ENCODE measurements at places on chromosomes 6 and 20.

- no peak for DNase-seq
These were observed 200 bp downstream of the ZBTB22 start for GRCh38 chr6:33317419-33317668.

GRCh38 chr6:18326001-18326400 is 61.1 kb upstream of the RNF144B start:
- DNase-seq: no peak

DNA sequence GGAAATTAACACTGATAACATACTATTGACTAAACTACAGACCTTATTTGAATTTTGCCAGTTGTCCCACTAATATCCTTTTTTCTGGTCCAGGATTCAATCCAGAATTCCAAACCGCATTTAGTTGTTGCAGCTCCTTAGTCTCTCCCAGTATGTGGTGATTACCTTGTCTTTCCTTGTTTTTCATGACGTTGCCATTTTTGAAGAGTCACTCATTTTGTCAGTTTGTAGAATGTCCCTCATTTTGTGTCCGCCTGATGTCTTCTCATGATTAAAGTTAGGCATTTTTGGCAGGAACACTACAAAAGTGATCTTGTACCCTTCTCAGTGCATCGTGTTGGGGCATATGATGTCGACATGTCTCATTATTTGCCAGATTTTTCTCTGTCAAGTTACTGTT is 33.1 kb downstream of the DTD1 start:
- DNase-seq: no peak

DNA sequence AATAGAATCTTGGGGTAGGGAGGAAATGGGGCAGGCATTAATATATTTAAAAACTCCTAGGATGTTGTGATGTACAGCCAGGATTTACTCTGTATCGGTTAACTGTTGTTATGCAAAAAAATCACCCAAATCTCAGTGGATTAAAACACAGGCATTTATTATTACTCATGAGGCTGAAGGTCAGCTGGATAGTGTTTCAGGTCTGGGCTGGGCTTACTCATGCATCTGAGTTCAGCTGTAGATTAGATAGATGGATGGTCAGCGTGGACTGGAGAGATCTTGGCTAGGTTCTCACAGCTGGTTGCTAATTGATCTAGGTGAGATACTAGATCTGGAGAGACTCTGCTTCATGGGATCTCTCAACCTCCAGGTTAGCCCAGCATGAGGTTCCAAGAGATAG is 131.4 kb downstream of the BTBD3 start:
- no peak for DNase-seq

GRCh38 chr20:2930538-2930937 is 57.3 kb downstream of the PTPRA start:
- no peak for DNase-seq

- DNase-seq: no peak
These were observed 13.6 kb upstream of the GATA5 start for GRCh38 chr20:62489186-62489931.

- DNase-seq: peak; percentile 16
These were observed 1.4 kb upstream of the KHDC1 start for GRCh38 chr6:73264446-73264845.

DNA sequence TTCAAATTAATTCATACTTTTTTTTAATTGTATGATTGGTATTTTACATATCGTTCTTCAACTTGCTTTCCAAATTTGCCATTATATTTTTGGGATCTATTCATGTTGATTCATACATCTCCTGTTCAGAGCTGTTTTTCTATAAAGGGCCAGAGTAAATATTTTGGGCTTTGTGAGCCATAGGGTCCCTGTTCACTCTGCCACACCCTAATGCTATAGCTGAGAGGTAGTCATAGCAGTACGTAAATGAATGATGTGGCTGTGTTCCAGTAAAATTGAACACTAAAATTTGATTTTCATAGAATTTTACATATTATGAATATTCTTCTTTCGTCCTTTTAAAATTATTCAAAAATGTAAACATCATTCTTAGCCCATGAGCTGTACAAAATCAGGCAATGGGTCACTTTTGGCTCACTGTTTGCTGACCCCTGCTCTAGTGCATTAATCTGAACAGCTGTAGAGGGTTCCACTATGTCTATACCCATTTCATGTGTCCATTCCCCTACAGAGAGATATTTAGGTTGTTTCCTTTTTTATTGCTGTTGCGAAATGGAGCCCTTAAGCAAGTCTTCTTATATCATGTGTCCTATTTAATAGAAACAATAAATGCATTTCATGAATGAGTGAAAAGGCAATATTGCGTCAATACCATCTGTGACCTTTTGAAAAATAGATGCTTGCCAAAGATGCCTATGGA is 136.4 kb upstream of the SALL4 start:
- no peak for DNase-seq

DNA sequence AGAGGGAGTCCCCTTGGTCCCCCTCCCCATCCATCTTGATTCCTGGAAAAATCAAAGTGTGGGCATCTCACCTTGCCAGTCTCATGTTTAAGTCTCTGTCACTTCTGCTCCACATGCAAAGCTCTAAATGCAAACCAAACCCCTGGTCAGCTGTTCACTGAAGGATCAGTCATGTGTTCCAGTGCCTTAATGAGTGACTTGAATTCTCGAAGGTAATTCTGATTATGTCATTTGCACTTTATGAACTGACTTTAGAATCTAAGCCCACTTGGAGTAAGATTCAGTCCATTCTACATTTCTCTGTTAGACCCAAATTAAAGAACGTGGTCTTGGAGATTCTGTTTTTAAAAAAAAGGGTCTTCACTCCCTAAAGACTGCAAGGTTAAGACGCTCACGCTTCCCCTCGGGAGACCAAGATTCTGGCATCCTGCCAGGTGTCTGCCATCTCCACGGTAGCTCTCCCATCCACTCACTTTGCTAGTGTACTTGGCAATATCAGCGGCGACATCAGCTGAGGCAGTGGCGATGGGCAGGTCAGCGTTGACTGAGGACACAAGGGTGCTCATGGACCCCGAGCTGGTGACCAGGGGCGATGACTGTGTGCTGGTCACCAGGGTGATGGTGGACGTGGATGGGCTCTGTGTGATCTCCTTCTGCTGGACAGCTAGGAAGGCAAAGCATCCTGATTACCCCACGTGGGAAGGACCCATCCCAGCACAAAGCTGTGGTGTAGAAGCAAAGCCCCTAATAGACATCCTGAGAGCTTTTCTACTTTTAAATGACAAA is 120.5 kb downstream of the ZMYND8 start:
- DNase-seq: no peak

DNA sequence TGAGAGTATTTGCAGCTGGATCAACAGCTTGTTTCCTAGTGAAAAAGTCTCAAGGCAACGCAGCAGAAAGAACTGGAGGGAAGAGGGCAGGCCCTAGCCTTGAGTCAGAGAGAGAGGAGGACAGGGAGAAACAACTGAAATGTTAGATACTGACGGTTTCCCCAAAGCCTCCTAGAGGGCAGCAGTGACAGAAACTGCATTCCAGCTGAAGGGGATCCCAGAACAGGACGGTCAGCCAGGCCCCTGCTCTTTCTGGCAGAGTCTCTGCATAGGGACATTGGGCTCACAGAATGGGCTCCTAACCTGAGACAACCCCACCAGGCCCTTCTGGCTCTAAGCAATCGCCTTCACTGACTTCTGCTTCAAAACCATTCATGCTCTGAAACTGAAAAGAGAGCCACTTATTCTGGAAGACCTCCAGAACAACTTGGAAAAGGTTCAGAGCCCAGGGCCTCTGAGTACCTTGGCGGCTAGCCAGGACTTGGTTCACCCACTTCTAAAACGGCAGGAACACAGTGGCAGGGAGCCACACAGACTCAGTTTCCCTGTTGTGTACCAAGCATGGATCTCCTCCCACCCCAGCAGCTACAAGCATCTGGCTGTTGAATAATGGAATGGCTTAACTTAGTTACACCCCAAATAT is 72.9 kb downstream of the PSMB1 start:
- no peak for DNase-seq

DNA sequence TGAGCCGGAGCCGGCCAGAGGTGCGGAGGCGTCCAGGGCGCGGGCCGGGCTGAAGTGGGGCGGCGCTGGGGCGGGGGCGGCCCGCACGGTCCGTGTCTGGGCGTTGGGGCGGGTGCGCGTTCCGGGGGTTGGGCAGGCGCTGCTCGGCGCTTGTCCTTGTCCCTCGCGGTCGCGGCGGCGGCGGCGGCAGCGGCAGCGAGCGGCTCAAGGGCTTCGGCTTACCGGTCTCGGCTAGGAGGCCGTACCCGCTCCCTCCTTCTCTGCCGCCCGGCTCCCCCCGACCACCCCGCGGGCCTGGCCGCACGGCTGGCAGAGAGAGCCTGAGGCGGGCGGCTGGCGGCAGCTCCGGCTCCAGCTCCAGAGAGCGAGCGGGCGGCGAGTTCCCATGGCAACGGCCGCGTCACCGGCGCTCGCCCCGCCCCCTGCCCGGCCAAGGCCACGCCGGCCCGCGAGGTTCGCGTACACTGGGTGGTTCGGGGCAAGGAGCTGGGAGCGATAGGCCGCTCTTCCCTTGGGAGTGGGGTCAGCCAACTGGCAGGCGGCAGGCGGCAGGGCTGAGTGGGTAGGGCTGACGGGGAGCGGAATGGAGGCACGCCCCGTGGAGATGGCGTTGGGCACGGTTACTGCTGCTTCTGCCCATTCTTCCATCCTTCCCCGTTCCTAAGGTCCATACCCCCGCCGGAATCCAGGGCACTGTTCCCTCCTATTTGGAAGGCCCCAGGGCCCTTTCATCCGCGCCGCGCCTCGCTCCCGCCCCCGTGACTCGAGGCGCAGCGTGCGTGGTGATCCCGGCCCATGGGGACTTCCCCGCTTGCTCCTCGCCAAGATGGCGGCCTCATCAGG is at the start of gene LRRC73:
Gene LRRC73, minus strand, starts transcription at position 363 of the 843 bp plus-strand sequence. CDS start 561 bp downstream, outside the sequence.
- peak; percentile 65 for DNase-seq

DNA sequence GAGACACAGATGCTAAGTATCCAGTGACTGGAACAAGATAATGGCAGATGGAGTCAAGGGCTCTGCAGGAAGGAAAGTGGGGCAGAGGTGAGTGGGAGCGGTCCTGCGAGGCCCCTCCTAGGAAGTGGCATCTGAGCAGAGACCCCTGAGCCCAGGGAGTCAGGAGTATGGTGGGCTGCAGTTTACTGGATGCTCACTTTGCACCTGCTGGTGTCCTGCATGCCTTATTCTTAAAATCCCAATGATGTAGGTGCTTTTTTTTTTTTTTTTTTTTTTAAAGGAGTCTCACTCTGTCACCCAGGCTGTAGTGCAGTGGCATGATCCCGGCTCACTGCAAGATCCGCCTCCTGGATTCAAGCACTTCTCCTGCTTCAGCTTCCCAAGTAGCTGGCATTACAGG is 5.6 kb downstream of the CEBPB start:
- no peak for DNase-seq

DNA sequence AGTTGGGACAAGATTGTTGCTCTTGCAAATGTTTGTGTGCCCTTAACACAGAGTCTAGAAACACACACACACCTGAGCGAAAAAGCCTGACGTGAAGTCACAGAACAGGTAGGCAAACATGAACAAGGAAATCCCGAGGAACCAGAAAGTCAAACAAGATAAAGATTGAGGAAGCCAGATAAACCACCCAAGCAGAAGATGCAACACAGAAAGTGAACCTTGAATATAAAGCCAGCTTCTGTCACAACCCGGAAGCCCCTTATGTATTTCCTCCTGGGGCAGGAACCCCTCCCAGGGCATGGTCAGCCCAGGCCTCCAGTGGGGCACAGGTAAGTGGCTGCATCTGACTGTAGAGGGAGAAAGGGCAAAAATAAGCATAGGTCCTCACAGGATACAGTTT is 158.2 kb upstream of the SUPT3H start:
- DNase-seq: no peak

DNA sequence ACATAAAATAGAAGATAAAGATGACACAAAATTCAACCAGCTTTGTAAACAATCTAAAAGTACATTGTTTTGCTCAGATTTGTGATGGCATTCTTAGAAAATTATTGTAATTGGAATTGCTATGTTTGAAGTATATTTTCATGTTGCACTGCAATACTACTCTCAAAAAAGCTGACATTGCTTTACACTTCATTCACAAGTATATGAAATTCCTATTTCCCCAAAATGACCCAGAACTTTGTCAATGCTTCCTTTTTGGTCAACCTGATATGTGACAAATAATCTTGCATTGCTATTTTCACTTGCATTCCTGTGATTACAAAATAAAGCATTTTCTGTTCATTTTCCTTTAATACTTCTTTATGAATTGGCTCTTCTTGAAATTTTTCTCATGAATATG is 104.1 kb upstream of the BMP5 start:
- no peak for DNase-seq

DNA sequence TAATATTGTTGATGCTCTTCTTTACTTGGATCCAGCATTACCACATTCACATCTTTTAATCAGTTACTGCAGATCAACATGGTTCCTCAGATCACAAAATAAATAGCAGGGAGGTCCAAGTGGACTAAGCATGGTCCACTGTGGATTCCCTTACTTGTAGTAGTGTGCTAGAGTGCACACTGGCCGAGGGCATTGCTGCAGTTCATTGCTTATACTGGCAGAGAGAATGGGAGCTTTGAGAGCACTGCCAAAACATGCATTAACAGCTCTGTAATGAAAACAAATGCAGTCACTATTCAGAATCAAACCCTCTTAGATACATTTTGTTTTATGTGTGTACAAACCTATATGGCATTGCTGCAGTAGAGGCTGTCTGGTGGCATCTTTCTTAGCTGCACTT is 471.5 kb downstream of the CD109 start:
- DNase-seq: no peak

GRCh38 chr6:84785671-84786070 is 21.3 kb upstream of the TBX18 start:
- no peak for DNase-seq

GRCh38 chr20:48959899-48960550 is 38.5 kb downstream of the ARFGEF2 start:
- no peak for DNase-seq

GRCh38 chr6:103047567-103047966 is 1654.1 kb downstream of the GRIK2 start:
- no peak for DNase-seq

- no peak for DNase-seq
These were observed 186.7 kb upstream of the CST7 start for GRCh38 chr20:24762371-24762770.

- DNase-seq: no peak
These were observed 44.7 kb downstream of the VAPB start for GRCh38 chr20:58433759-58434158.

DNA sequence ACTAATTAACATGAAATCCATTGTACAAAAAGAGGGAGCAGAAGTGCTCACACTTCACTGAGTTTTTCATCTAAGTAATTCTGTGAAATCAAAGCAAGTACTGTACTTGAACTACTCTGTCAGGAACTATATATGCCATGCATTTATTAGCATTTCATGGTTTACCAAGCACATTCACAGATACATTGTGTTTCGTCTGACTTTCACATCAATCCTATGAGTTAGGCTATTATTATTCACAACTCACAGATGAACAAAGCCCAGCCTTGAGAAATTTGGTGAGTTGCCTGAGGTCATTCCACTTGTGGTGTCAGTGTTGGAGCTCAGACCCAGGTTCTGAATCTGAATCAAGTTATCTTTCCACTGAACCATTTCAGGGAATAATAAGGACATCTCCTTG is 33.7 kb upstream of the TENT5A start:
- DNase-seq: no peak

- no peak for DNase-seq
These were observed 5.1 kb upstream of the MYO6 start for GRCh38 chr6:75743971-75744370.

- no peak for DNase-seq
These were observed 156.8 kb downstream of the DLL1 start for GRCh38 chr6:170134031-170134470.

- DNase-seq: no peak
These were observed 8.8 kb upstream of the SIRPB1 start for GRCh38 chr20:1628621-1629020.

Measured in NCI-H2081 (cell line).